Nucleus accumbens (tissue), 56 donors: ENCODE measurements at places on chromosomes 16 and 17.

DNA sequence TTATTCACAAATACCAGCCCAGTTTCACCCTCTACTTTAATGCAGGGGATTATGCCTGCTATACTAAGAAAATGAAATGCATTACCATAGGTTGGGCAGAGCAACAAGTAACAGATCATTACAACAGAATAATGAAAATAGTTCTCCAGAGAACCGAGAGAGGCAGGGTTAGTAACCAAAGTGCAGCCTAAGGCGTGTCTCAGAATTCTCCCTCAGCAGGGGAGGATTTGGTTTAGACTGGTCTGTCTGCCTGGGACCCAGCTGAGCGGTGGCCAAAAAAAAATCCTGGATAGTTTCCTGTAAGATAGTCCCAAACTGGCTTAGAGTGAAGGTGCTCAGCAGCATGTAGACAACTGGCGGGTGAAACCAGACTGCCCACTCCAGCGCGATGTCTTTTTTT, 30.8 kb upstream of the ADCY7 start:
- no peak for DNase-seq

DNA sequence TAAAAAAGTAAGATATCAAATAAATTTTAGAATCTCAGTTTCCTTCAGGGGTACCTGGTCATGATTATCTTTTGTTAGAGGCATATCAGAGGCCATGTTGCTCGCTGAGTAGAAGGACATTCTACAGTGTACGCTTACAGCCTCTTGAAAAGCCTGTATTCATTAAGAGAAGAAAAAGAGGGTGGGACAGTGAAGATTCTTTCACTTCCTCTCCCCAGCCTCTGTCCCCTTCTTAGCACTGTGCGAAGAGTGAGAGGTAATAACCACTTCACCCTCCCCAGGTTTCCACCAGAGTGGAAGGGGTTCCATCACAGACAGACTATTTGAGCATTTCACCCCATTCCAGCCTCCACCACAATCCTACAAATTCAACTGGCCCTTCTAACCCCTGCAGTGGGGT, 4.8 kb upstream of the LPO start:
- DNase-seq = no peak

DNA sequence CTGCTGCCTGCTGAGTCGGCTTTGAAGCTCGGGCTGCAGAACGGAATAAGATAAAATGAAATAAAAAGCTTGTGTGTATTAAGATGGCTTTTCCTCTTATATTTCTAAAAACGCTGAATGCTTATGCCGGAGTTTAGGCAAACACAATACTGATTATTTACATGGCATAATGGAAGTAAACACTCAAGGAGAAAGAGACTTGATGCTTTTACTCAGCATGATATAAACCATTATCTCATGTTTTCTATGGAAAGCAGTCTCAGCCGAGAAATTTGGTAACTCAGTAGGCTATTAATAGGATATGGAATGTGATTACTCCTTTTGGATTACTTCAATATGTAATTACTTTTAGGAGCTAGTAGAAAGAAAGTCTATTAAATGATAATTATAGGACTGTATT, 153.3 kb downstream of the CDH11 start:
- no peak for DNase-seq

GRCh38 chr16:24854607-24855171, 8.9 kb downstream of the SLC5A11 start:
- no peak for DNase-seq

DNA sequence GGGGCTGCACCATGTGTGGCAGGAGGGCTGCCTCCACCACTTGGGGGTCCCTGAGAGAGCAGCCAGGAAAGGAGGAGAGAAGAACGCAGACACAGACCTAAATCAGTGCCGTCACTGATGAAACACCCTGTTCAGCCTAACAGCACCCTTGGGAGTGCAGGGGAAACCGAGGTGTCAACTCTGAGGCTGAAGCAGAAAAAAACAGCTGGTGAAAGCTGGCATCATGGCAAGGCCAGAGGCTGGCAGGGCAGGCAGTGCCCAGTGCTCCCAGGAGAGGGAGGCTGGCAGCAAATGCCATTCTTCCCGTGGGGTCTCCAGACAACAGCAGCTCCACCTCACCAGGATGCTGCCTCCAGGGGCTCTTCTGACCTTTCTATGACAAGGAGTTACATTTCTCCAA, 23.1 kb downstream of the SPHK1 start:
- no peak for DNase-seq

DNA sequence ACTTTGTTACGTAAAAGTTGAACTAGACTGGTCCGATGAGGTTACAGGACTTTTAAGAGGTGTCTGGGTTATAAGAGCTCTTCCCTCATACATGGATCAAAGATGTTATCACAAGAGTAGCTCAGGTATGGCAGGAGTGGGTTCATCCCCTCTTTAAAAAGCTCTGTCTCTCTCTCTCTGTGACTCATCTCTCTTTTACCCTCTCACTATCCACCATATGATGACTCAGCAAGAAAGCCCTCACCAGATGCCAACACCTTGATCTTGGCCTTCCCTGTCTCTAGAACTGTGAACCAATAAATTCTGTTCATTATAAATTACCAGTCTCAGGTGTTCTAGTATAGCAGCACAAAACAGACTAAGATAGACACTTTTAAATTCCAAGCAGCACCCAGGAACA, 1.9 kb upstream of the CLEC19A start:
- no peak for DNase-seq

- no peak for DNase-seq
Observed at GRCh38 chr16:53953336-53953735, 249.4 kb downstream of the FTO start.

DNA sequence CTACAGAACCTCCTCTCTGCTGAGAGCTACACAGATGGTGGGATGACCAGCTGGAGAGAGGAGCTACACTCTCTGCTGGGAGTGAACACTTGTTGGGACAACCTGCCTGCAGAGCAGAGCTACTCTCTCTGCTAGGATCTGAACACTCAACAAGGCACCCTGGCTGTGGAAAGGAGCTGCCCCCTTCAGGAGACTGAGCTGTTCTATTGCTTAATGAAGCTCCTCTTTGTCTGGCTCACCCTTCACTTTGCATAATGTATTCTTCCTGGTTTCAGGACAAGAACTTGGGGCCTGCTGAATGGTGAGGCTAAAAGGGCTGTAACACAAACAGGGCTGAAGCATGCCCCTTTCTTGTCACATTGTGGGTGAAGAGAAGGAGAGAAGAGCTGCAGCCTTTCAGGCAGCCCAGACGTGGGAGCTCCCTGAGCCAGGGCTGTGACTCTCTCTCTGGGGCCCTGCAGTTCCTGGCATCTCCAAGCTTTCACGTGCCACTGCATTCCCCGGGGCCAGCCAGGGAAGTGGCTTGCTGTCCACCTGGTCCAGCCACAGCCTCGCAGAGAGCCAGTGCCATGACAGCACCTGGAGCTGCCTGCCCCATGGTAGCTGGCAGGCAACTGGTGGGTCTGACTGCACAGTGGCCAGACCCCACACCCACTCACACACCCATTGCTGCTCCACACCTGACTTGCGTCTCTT, 272.8 kb upstream of the KCNJ16 start:
- no peak for DNase-seq

- no peak for DNase-seq
Observed at GRCh38 chr16:65069065-65069464, 52.8 kb downstream of the CDH11 start.

GRCh38 chr16:82007189-82007588, 4.1 kb downstream of the SDR42E1 start:
- DNase-seq = no peak

DNA sequence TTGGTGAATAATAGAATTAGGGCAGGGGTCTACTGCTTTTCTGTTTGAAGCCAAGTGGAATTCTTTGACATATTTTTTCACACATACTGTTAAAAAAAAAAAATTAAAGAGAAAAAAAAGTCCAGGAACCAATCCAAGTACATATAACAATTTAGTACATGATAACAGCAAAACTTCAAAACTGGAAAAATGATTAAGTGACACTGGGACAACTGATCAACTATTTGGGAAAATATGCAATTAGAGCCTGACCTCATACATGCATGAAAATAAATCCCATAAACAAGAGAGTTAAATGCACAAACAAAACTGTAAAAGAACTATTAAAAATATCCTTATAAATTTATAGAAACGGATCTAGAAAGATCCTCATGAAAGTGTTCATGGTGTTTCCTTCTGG, 27.7 kb downstream of the BRIP1 start:
- DNase-seq = no peak

DNA sequence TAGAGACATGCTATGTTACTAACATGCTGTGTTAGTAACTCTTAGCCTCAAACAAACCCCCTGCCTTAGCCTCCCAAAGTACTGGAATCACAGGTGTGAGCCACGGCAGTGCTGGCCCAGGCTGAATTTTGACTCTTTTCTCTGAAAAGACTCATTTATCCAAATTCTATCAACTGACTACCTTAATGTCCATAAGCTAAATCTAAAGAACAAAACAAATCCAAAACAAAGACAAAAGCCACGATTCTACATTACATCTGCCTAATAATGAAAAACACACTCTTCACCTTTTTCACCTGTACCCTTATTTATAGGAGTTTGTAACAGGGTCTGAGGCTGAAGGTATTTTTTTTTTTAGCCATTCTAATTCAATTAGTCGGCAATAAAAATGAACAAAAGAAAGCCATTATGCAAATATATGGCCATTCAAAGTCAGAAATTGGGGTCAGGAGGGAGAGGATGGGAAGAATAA, 432.5 kb downstream of the RBFOX1 start:
- no peak for DNase-seq

- DNase-seq = no peak
Observed at GRCh38 chr17:64028874-64029464, 8.5 kb upstream of the ICAM2 start.

DNA sequence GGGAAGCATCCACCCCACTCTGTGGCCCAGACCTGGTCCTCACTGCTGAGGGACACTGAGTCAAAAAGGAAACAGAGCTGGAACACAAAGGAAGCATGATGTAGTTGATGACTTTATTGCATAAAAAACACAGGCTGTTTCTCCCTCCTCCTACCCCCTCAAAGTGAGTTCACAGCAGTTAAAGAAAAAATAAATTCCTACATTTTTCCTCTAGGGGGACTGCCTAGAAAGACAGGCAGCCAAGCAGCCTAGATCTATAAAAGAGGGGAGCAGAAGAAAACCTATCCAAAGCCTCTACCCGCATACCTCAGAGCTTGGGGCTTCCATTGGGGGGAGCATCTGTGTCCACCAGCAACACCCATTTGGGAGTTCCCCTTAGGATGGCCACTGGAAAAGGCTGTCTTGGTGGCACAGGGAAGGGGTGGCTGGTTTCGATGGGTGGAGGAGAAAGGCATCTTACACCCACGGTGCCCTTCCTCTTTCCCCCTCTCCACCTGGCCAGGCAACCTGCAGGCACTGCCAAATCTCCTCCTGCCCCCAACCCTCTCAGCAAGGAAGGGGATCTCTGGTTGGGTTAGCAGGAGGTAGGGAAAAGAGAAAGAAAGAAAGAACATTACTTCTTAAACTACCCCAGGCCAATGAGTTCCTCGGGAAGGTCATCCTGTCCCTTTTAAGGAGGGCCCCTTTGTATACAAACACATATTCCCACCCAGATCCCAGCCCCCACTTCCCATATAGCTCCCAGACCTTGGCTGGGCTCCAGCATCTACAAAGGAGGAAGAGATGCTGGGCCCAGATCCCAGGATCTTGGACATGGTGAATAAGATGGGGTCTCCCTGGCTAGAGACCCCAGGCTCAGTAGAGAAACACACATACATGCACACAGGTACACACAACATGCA, 4.0 kb upstream of the SCRN2 start:
- DNase-seq = no peak

DNA sequence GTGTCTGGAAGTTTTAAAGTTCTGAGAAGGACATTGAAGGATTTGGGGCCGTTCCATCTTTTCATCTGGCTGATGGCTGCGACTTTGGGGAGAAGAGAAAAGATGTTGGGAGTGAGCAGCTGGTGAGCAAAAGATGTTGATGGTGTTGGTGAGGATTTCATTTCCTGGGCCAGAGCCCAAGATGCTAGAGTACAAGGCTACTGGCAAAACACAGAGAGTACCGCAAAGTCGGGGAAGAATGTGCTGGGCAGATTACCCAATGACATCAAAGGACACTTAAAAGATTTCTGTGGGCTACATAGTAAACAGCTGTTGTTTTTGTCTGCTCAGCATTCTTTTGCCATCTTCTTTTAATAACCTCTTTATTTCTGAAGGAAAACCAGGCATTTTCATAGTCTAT, 49.4 kb upstream of the GAS7 start:
- no peak for DNase-seq

- DNase-seq = no peak
Observed at GRCh38 chr17:16418685-16419068, 3.3 kb downstream of the TRPV2 start.

GRCh38 chr17:41417127-41417526, 7.3 kb downstream of the KRT37 start:
- no peak for DNase-seq

DNA sequence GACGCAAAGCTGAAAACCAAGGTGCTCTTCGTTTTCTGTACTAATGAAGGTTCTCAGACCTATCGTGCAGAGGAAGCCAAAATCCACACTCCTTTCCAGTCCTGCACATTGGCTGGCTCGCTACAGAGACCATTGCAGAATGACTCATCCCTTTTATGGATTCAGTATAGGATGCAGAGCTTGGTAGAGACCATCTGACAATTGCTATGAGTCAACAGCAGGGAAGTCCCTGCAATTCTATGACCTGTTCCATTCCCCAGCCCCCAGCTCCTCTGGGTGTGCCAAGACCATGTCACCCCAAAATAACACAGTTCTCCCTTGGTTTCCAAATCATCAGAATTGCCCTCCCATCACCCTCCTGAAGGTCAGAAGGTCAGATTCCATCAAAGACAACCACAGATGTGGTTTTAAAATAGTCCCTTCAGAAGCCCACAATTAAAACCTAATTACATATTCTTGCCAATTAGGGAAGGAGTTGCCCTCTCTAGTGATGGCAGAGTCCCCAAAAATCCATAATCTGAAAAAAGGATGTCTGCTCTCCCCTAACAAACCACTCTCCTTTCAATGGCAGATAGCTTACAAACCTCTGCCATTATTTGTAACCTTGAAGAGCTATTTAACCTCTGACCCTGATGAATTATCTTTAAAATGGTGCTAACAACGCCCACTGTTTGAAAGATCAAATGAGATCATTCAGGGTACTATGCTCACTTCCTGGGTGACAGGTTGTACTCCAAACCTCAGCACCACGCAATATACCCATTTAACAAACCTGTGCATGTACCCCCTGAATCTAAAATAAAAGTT, 108.2 kb upstream of the RBBP6 start:
- no peak for DNase-seq

- peak; percentile 26 for DNase-seq
Observed at GRCh38 chr17:58249270-58250133, 11.1 kb downstream of the LPO start.

GRCh38 chr17:64073771-64074703, 53.6 kb upstream of the ICAM2 start:
- DNase-seq = no peak
